CD4-positive, alpha-beta T cell treated with Interleukin-17A for 4 hours (primary cell): ENCODE measurements at places on chromosomes 12 and 14.

GRCh38 chr14:92658684-92659083 is 89.7 kb downstream of the LGMN start:
- DNase-seq = no peak

- no peak for DNase-seq
Observed at GRCh38 chr14:105508069-105508468, 17.0 kb downstream of the TEDC1 start.

- DNase-seq = no peak
Observed at GRCh38 chr14:29926228-29926627, 1.4 kb downstream of the PRKD1 start.

- no peak for DNase-seq
Observed at GRCh38 chr12:47816403-47817271, 3.1 kb downstream of the HDAC7 start.

DNA sequence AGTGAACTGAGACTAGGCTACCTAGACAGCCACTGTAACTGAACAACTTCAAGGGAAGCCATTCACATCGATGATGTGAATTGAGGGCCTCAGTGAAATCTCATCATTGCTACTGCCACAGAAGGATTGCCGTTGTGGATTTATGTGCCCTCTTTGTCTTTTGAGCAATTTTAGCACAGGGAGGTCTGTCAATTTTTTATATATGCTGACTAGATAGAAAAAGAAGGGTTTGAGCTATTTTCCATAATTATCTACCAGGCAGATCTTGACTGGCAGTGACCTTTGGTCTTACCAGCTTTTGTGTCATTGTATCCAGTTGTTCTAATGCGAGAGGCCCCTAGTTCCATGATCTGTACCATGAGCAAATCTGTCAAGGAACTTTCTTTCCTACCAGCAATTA is 179.4 kb downstream of the ERC1 start:
- no peak for DNase-seq

DNA sequence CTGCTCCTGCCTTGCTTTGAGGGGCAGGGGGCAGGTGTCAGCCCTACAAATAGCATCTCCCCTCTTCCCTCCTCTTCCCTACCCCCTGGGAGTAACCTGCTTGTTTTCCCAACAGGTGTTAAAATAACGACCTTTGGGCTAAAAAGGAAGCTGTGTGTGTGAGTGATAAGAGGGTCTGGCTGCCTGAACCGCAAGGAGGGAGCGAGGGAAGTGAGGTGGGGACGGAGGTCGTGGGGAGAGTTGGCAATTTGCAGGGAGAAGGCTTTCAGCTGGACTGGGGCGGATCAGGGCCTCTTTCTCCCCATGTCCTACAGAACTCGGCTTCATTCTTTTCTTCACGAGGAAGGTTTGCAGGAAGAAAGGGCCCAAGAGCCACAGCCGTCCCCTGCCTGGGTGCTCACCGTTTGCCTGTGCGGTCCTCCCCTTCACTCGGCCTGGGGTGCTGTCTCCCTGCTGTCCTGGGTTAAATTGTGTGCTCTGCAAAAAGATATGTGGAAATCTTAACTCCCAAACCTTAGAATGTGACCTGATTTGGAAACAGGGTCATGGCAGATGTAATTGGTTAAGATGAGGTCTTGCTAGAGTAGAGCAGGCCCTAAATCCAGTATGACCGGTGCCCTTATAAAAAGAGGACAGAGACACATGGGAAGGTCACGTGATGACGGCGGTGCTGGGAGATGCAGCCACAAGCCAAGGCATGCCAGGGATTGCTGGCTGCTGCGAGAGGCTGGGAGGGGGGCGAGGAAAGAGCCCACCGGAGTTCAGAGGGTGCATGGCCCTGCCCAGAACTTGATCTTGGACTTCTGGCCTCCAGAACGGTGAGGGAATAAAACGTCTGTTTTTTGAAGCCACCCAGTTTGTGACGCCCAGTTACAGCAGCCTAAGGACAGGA is 38.7 kb upstream of the NCOR2 start:
- no peak for DNase-seq

- DNase-seq = no peak
Observed at GRCh38 chr12:83378186-83378727, 691.6 kb downstream of the TMTC2 start.

- no peak for DNase-seq
Observed at GRCh38 chr14:105165761-105166485, 2.7 kb downstream of the JAG2 start.

GRCh38 chr14:32354716-32355115 is 25.6 kb downstream of the AKAP6 start:
- DNase-seq = no peak

GRCh38 chr14:54697803-54698202 is 130.9 kb downstream of the SAMD4A start:
- no peak for DNase-seq

DNA sequence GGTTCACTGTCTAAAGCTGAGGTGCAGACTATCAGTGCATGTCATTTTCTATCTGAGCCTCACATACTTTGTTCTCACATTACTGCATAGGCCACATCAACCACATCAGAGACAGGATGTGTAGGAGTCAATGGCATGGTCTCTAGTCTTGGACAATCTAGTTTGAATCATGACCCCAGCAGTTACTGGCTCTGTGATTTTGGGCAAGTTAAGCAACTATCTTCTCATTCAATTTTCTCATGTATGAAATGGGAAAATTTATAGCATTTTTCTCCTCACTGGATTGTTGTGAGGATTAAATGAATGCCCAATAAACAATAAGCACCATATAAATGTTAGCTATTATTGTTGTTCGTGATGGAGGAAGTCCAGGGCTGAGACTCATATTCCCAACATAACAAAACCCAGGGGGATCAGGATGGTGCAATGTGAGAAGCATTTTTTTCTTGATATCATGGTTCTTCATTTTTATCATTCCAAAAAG is 432.6 kb downstream of the LRIG3 start:
- DNase-seq = no peak

DNA sequence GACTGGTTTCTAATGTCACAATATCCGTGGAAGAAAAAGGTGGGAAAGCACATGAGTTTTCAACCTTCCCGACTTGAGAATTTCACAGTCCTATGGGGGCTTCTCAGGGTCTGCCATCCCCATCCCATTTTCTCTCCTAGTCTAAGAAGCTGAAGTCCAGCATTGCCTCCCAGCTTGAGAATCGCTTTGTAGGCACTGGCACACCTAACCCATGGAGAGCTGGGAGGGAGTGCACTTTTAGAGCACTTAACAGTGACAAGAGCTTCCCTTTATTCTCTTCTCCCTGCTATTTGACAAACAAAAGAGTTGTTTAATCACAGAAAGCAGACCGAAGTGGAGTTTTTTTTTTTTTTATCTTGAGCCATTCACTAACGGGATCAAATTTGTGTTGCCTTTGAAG is 22.8 kb upstream of the SRRM4 start:
- DNase-seq = no peak
